ENCODE measurements at places on chromosomes 3 and 15. TPM values are rescaled to one million over a fixed set of nuclear protein-coding genes. Genes with fewer than 3 reads are reported as not detected.

FILIP1L gene
- total RNA-seq, result 30.0 TPM

XCR1 gene
- total RNA-seq, result 0.18 TPM

IQCH gene
- total RNA-seq, result 1.6 TPM

MOBP gene
- not detected for total RNA-seq
